ENCODE measurements at places on chromosomes 2 and 18. TPM values are rescaled to one million over a fixed set of nuclear protein-coding genes. Genes with fewer than 3 reads are reported as not detected.

MOGAT1 gene
- not detected for total RNA-seq

FBXO36 gene
- total RNA-seq, result 3.1 TPM

GRCh38 chr2:1750933-1751766 lies 6.8 kb upstream of the PXDN start:
- DNase-seq, result peak; percentile 86

ACKR3 gene
- total RNA-seq, result 12.2 TPM

DNA sequence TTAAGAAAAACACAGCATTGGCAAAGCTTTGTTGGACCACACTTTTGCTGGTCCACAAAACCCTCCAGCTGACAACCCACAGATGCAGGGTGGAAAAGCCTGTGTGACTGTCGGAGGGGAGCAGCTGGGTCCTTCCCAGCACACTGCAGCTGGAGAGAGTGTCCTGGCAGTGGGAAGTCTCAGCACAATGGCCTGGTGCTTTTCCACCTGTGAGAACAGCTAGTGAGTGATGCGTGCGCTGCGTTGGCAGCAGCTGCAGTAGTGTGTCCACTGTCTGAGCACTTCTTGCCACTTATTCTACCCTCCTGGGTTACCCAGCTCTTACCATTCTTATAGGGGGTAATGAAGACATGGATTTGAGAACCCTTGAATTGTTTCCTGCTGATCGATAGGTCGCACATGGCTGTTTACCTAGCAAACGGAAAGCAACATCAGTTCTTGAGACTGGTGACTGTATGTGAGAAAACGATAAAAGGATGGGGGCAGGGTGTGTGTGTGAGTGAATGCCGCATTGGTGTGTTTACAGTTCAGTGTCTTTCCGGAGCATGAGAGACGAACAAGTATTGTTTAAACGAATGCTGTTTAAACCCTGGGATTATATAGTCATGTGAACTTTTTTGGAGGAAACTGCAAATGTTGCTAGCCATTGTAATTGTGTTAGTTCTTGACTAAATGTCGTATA lies 69.7 kb downstream of the LYPD6 start:
- DNase-seq, result peak; percentile 25

All from tongue (tissue), 3 donors.